ENCODE measurements at places on chromosomes 16 and 17. TPM values are rescaled to one million over a fixed set of nuclear protein-coding genes. Genes with fewer than 3 reads are reported as not detected.

GRCh38 chr16:79229361-79229760 lies 371.2 kb downstream of the MAF start:
- H3K36me3 ChIP-seq, result no peaks in the 10 kb centered on the region
- no peak for DNase-seq
- H3K4me1 ChIP-seq, result no peaks in the 10 kb centered on the region
- peaks cover 18% of the 10 kb centered on the region for H3K27me3 ChIP-seq

DNA sequence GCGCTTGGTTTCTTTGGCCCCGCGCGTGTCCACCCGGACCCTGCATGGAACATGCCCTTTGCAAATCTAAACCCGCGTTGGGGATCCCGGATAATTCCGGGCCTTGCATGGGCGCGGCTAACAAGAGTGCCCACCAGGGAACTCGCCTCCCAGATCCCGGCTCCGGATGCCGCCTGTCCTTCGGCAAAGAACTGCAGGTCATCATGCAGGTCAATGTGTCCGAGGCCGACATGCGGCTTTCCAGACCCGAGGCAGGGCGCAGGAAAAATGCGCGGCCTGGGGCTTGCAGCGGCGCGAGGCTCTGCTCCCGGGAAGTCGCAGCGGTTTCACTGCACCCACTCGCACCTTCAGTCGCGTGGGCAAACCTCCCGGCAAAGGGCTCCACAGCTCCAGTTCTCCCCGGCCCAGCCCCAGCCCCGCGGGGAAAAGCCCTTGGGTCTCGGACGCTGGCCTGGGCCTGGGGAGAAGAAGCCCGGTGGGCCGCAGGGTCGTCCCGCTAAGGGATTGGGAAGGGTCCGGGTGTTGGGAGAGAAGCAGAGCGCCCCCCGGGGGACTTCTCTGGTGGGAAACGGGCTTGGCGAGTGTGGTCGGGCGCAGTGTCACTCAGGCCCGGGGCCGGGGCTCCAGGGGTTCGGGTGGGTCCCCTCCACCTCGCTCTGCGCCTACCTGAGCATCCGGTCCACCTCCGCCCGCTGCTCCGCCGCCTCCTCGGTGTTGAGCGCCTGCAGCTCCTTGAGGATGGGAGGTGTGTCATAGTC lies 805 bp downstream of the HNF1B start:
- H3K27me3 ChIP-seq, result peaks cover 85% of the 10 kb centered on the region
- H3K4me3 ChIP-seq, result peak overlapping the region; percentile 83
- DNase-seq, result peak; percentile 34
- H3K4me1 ChIP-seq, result peaks cover 25% of the 10 kb centered on the region
- no peak overlapping the region for H3K27ac ChIP-seq

DNA sequence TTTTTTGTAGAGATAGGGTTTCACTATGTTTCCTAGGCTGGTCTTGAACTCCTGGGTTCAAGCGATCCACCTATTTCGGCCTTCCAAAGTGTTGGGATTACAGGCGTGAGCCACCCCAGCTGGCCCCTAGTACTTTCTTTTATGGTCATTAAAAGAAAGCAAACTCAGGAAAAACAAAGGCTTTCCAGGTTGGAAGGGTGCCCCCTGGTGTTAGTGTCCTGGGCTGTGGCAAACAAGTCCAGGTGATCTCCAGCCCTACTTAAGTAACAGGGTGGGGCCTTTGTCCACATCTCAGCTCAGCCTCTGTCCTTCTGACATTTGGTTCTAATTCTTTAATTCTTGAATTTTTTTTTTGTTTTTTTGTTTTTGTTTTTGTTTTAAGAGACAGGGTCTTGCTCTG lies 6.9 kb downstream of the IGFBP4 start:
- no peak overlapping the region for H3K4me3 ChIP-seq
- H3K4me1 ChIP-seq, result peaks cover 45% of the 10 kb centered on the region
- H3K36me3 ChIP-seq, result no peaks in the 10 kb centered on the region
- no peaks in the 10 kb centered on the region for H3K27me3 ChIP-seq
- DNase-seq, result peak; percentile 48
- no peak overlapping the region for H3K27ac ChIP-seq

Gene HEATR3
- total RNA-seq, result 19.5 TPM

All from activated T-cell treated with anti-CD3 and anti-CD28 coated beads, Interleukin-2, amount 50 U/mL, for 72 hours (primary cell).